Omental fat pad (tissue), 4 donors: ENCODE measurements at places on chromosomes 2 and 18. TPM values are rescaled to one million over a fixed set of nuclear protein-coding genes. Genes with fewer than 3 reads are reported as not detected.
A peak's percentile ranks its signal among the peaks of the same experiment; 100 is the strongest.

KIF5C gene
- total RNA-seq: 0.88 TPM

FAM124B gene
- 17.0 TPM for total RNA-seq

ST8SIA3 gene
- total RNA-seq: not detected

KIAA2012 gene
- total RNA-seq: 0.09 TPM

LONRF2 gene
- total RNA-seq: 2.5 TPM

MARCO gene
- total RNA-seq: 20.3 TPM

GAREM2 gene
- 1.0 TPM for total RNA-seq

PAIP2B gene
- total RNA-seq: 5.0 TPM

CMPK2 gene
- total RNA-seq: 2.9 TPM

RNU2-63P gene
- not detected for total RNA-seq

DNA sequence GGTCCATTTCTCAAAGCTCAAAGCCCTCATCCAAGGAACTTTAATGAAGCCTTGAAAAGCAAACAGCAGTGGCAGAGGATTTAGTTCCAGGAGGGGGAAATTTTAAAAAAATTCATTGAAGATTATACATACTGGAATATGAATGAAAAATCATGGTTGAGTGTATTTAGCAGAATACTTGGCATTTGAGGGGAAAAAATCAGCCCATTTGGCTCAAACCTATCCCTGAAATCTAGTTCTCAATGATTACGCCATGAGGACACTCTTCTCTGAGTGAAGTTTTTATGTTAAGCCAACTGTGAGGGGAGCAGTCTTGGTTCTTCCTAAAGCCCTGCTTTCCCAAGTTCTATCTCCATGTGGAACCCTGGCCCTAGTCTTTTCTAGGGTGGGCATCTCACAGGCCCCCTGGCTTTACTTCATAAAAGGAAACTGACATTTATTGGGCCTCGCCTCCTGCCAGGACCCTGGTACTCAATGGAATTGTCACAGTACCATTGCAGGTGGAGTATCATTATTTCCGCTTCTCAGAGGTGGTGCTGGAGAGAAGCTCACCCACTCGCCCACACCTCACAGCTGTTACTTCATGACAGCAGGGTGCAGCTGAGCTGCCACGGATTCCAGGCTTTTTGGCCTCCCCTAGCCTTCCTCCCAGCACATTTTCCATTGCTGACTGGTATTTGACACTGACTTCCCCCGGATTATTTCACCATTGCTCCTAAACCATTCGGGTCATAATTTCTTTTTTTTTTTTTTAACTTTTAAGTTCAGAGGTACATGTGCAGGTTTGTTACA lies 56.8 kb downstream of the NXPH2 start:
- DNase-seq: no peak

DNA sequence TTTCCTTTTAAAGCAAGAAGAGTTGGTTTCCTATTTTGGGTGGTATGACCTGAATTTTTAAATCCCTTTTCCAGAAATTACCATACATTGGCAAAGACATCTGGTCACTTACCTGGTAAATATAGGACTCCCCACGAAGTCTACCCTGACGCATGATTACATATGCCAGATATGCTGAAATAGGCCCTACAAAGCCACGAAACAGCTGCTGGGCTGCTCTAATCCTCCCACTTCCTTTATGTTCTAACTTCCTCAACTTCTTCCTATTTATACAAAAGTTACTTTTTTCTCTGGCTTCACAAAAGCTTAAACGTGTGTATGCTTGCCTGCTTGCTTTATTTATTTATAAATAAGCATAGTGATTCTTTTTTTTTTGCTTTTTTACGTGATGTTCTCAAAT lies 186.0 kb upstream of the EPHA4 start:
- DNase-seq: no peak

DNA sequence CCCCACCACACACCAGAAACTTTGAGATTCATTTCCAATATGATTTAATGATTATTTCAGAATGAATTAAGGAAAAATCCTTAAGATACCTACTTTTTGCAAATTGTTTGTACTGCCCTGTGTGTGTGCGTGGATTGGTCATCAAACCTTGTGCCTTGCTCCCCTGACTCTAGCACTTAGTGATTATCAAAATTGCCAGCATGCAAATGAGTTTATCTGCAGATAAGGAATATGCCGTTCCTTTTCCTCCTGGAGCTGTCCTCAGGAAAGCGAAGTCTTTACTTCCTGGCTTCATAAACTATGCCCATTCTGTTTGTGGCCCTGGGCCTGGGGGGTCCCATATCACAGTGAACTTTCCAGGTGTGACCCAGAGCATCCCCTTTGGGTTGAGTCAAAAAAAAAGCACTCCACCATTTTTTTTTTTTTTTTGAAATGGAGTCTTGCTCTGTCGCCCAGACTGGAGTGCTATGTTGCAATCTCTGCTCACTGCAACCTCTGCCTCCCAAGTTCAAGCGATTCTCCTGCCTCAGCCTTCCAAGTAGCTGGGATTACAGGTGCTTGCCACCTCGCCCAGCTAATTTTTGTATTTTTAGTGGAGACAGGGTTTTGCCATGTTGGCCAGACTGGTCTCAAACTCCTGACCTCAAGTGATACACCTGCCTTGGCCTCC lies 11.4 kb downstream of the CHMP1B start:
- DNase-seq: no peak

- peak; percentile 46 for DNase-seq
Measured at GRCh38 chr2:48126162-48126561, 219.9 kb upstream of the FBXO11 start.

GRCh38 chr2:64120928-64121327 lies 23.3 kb downstream of the PELI1 start:
- DNase-seq: no peak

DNA sequence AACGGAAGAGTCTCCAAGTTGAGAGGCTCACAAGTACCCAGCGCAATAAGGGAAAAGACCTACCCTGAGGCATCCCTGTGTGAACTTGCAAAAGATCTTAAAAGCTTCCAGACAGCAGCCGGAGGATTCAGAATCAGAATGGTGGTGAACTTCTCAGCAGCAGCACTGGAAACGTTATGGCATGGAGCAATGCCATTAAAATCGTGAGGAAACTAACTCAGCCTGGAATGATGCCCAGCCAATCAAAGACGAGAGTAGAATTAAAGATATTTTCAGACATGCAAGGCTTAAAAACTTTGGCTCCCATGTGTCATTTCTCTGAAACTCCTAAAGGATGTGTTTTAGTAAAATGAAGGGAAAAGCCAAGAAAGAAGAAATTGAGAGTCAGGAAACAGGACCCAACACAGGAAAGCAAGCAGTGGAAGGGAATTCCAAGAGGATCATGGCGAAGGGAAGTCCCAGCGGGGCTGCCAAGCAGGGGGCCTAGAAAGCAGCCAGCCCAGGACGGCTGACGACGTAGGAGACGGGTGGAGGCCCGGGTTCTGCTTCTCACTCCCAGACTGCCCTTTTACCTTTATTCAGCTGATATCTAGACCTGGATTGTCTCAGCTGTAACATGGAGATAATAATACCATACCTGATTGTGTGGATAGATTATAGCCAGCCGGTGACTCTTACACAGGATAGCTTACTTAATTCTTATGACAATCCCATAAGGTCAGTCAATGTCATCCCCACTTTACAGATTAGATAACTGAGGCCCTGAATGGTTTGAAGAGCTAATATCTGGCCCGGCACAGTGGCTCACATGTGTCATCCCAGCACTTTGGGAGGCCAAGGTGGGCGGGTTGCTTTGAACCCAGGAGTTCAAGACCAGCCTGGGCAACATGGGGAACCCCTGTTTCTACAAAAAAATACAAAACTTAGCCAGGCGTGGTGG lies 92.8 kb downstream of the ASAP2 start:
- DNase-seq: no peak

- DNase-seq: no peak
Measured at GRCh38 chr2:228642861-228643260, 461.4 kb upstream of the SPHKAP start.

- no peak for DNase-seq
Measured at GRCh38 chr2:105757433-105757832, 12.7 kb downstream of the NCK2 start.

- DNase-seq: no peak
Measured at GRCh38 chr2:217058791-217059755, 199.2 kb upstream of the TNP1 start.

GRCh38 chr2:147108548-147108947 lies 736.3 kb upstream of the ACVR2A start:
- no peak for DNase-seq

GRCh38 chr2:74887445-74887951 lies 53.6 kb downstream of the HK2 start:
- DNase-seq: no peak

DNA sequence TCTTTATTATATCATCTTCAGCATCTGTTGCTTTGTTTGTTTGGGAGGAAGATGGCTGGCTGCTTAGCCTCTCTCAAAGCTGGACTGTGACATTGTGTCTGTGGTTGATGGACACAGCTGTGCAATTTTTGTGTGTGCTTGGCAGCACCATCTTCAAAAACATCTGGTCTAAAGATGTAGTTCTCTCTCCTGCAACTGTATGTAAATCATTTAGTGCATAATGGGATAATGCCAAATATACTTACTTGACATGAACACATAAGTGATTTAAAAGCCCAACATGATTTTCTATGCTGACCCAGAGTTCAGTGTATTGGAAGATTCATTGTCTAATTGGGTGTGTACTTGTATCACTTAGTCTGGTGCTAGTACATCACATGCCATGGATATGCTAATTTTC lies 112.2 kb downstream of the MAP4K4 start:
- DNase-seq: no peak

- no peak for DNase-seq
Measured at GRCh38 chr2:188610050-188610444, 318.4 kb downstream of the GULP1 start.

GRCh38 chr2:189836644-189837043 lies 52.4 kb downstream of the PMS1 start:
- DNase-seq: no peak
